ENCODE measurements at places on chromosomes 5 and 9.

- DNase-seq = no peak
Measured at GRCh38 chr5:104734046-104734445, 1171.5 kb upstream of the NUDT12 start.

DNA sequence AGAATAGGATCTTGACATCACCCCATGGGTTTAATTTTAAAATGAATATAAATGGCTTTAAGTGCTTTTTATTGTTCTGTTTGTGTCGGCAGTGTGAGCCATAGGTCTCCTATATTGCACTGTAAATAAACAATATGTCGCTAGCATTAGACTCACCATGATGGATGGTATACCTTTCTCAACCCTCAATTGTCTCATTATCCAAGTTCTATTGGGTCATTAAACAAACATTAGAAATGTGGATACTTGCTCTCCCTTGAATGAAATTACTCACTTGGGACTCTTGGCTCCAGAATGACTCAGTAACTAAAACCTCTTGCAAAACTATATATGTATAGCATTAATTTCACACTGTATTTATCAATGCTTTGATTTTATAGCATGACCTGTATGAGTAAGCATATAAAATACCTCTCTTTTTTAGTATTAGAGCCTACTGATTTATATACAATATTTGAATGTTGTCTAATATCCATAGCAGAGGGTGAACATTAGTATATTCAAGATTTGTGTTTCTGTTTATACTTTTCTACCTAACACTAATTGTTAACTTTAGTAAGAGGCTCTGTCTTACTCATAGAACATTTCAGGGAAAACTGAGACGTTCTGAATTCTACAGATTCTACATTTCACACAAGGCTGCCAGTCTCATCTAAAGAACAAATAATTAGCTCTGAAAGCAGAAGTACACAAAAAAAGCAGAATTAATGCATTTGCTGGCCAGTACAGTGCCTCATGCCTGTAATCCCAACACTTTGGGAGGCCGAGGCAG, 303.8 kb upstream of the PRR16 start:
- DNase-seq = no peak

DNA sequence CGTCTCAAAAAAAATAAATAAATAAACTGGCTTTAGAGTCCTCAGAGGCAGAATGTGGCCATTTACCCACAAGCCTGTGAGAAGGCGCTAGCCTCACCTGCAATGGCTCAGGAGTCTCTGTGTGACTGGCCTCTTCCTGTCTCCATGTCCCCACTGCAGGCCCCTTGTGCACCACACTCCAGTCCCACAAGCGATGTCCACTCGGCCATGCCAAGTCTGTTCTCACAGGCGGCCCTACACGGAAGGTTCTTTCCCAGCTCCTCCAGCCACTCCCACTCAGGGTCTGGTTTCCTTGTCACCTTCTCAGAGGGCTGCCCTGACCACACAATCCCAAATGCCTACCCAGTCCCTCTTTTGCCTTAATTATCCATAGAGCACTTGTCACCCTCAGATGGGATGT, 38.2 kb downstream of the POLR1E start:
- DNase-seq = no peak

- no peak for DNase-seq
Measured at GRCh38 chr5:8138884-8139283, 269.9 kb downstream of the MTRR start.

DNA sequence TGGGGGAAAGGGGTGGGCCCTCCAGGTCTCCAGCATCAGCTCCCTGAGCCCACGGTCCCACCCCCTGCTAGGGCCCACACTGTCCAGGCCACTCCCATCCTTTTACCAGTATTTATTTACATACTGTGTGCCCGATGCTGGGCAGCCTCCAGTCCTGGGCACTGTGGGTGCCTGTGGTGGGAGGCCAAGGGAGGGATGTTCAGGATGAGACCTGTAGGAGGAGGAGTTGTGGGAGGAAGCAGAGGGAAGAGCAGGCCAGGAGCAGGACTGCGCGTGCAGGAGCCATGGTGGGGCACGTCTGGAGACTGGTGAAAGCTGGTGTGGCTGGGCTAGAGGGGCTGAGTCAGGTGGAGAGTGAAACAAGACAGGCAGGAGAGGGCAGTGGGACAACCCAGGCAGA, 267.4 kb downstream of the HSPA4 start:
- DNase-seq = no peak

GRCh38 chr9:113129884-113130283, 20.9 kb upstream of the SLC31A2 start:
- no peak for DNase-seq

DNA sequence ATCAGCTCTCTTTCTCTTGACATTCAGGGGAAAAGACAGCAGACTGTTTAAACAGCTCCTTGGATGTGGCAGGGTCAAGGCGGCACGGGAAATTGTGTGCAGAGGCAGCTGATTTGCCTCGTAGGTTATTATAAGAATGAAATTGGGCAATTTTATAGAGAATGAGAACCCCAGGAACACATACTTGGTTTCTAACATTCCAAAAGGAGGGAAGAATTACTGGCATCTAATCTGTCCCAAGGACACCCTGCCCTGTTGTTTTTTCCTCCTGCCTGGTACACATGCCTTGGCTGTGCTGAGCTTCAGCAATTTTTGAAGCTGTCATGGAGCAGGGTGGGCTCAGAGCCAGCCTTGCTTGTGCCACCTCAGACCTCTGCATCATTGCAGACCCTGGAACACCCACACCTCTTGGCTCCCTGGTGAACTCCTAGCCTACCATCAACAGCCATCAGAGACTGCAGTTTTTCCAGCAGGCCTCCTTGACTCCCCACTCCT, 143.6 kb downstream of the BOD1 start:
- no peak for DNase-seq

DNA sequence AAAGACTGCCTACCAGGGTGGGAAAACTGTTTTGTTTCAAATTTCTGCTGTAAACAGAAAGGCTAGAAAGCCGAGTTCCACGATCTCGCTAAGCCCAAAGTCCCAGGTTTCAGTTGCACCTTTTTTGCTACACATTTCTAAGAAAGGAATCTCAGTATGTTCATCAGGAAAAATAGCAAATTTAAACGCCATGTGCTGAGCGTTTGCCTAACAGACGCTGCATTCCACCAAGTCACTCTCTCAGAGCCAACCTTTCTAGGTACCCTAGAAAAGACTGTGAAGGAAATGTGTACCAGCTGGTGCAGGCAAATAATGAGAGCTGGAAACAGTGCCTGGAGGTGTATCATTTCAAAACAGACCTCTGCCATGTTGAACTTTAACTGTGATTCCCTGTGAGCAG, 71.8 kb downstream of the FRMD3 start:
- DNase-seq = no peak

DNA sequence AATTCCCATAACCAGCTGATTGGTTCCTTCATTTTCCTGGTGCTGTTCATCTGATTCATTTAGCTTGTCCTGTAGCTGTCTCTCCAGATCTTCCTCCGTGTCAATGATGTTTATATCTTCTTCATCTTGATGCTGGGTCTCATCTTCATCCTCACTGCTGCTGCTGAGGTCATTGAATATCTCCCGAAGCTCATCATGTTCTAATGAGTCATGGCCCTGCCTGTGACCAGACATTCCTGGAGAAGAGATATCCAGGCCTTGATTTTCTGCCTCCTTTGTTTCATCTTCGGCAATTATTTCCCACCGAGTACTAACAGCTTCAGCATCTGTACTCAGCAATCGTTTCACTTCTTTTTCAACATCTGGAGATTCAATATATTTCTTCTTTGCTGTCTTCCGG, 1.4 kb downstream of the TAF7 start:
- DNase-seq = no peak

- DNase-seq = no peak
Measured at GRCh38 chr9:113533335-113534225, 70.1 kb downstream of the RGS3 start.

GRCh38 chr5:12413585-12413984, 509.3 kb upstream of the CTNND2 start:
- DNase-seq = no peak

GRCh38 chr9:133717113-133718031, 20.8 kb downstream of the SARDH start:
- DNase-seq = no peak

GRCh38 chr9:94445863-94446262, 109.0 kb upstream of the PCAT7 start:
- DNase-seq = no peak

- peak; percentile 95 for DNase-seq
Measured at GRCh38 chr5:141040771-141041426, 10.3 kb upstream of the PCDHB1 start.

DNA sequence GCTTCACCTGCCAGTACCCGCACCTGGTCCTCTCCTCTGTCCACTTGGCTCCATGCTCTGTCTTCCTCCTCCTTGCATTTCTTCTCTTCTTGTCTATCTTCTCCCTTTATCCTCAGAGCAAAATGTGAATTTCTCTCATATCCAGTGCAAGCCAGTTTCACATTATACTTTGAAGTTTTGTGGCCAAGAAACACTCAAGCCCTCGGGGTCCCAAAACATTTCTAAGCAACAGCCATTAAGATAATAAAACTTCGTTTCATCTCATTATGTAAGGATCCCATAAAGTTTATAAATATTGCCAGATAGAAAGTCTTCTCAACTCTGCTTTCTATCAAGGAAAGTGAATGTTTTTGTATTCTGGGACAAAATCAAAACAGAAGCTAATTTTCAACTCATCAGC, 178.8 kb downstream of the SNX18 start:
- no peak for DNase-seq

GRCh38 chr5:178502401-178503100, 87.6 kb downstream of the COL23A1 start:
- DNase-seq = no peak

DNA sequence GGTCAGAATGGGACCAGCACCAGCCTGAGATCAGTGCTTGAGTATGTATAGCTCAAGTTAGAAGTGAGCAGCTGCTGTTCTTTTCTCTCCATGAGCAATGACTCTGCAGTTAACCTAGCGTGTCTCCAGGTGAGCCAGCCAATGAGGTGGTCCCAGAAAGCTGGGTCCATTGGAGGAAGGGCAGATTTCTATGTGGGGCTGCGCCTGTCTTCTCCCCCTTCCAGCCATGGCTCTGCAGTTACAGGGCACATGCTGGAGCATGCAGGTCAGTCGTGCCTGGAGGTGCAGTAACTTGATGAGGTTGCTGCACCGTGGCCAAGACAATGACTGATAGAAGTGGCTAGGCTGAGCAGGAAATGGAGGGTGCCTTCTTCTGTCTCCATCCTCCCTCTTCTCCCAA, 29.6 kb upstream of the CXCL14 start:
- no peak for DNase-seq

DNA sequence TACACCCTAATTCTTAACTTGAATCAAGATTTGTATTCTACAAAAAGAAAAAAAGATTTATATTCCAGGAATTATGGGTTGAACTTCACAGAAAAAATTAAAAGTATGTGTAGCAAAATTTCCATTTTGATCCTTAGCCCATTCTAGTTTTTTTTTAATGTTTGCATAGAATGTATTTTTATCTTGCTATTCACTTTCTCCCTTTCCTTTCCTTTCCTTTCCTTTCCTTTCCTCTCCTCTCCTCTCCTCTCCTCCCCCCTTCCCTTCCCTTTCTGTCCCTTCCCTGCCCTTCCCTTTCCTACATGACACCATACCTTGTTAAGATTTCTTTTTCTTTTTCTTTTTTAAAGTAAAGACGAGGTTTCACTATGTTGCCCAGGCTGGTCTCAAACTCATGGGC, 542.5 kb upstream of the PTGER4 start:
- DNase-seq = no peak

DNA sequence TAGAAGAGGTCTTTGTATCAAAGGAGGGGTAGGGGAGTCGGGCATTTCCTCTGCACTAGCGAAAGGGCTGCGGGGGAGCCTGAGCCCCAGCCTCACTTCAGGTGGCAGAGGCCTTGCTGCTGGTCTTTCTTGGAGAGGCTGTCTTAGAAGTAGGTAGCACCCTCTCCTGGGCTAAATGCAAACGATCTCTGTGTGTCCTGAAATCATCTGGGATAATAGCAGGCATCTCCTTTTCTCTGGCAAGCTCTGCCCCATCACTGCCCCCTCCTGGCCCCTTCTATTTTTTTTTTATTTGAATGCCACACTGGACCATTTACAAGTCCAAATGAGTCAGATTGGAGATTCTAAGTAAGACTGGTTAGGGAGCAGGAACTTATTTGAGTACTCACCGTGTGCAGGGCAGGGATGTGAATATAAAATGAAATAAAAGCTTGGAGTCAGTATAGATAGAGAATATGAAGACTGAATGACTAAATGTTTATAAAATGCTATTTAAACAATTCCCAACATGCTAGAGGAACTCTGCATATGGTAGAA, 137.1 kb downstream of the FGF1 start:
- peak; percentile 94 for DNase-seq

DNA sequence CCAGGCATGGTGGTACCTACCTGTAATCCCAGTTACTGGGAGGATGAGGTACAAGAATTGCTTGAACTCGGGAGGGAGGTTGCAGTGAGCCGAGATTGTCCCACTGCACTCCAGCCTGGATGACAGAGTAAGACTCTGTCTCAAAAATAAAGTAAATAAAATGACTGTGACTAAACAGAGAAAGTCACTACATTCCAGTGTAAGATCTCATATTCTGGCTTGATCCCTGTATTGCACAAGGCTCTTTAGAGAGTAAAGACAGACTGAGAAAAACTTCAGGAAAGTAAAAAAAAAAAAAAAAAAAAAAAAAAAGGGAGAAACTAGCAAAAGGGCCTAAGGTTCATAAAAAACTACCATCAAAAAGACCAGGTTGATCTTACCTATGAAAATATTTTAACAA, 106.6 kb upstream of the PJA2 start:
- DNase-seq = no peak

GRCh38 chr9:28781481-28781880, 1208.2 kb upstream of the C9orf72 start:
- no peak for DNase-seq

DNA sequence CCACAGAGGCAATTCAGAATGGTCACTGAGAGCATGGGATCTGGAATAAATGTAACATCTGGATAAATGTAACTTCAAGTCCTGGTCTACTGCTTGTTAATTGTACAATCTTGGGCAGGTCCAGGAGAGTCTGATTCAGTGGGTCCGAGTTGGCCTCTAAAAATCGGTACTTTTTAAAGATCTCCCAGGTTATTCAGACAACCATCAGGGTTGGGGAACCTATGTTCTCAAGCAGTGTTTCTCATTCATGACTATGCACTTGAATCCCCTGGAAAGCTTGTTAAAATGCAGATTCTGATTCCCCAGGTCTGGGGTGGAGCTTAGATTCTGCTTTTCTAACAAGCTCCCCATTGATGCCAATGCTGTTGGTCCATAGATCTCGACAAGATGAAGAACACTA, 14.8 kb downstream of the ANXA1 start:
- no peak for DNase-seq

GRCh38 chr5:9025942-9026341, 519.9 kb downstream of the SEMA5A start:
- no peak for DNase-seq

GRCh38 chr9:70979966-70980365, 141.5 kb downstream of the TRPM3 start:
- DNase-seq = no peak

DNA sequence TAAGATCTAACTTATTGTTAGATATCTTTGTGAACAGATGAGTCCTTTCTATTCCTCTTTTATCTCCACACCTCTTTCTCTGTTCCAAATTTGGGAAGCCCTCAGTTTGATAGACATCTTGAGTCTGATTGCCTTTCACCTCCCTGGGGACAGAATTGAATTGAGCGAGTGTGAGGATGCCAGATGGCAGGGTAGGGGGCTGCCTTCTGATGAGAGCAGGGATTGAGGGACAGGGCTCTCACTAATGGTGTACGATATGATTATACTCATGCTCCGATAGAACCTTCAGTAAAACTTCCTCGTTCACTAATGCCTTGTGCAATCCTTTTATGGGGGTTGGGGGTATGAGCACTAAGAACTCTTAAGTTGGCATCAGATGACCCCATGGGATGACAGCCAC, 172.1 kb upstream of the DAP start:
- DNase-seq = no peak

All from SK-MEL-5 (cell line).